ENCODE measurements at places on chromosomes 13 and 19.

DNA sequence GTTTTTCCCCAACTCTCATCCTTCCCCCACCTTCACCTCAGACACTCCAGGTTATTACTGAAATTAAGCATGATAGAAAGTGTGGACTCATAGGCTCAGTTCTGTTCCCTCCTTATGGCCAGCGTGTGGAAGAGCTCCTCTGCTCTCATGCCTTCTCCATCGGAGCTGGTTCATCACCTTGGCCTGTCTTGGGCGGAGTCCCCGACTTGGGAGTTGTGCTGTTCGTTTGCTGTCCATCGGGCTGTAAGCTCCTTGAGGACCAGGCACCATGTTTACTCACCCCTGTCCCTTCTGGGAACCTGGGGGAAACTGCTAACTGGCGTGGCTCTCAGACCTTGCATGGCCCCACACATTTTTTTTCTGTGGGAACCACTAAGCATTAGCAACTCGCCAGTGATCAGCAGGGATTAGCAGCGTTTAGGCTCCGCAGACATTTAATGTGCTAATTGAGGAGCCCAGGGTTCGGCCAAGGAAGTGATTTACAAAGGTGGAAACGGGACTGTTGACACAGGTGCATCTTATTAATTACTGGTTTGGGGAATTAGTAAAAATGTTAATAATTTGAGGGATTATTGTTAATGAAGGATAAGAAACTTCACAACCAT is 123.8 kb downstream of the TM9SF2 start:
- DNase-seq = no peak

DNA sequence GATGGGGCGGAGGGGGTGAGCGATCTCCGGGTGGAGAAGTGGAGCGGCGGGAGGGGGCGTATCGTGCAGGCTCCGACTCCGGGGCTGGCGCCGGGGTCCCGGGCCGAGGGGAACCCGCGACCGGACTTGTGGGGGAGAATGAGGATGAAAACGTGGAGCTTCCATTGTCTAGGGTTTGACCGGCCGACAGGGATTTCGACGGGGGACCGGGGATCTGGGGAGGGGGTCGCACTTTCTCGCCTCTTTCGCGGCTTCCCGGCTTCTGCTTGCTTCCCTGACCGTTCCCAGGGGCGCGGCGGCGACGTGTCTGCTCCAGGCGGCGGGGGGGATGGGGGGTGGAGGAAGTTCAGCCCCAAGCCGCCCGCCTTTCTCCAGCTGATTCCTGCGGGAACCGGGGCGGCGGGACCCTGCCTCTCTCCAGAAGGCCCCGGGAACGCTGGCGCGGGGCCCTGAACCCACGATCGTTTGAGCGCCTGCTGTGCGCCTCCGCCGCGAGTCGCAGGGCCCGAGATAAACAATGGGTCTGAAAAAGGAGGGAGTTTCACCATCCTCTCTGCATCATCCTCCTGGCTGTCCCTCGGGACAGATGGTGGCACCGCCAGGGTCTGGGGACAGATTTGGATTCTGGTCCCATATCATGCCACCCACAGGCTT is 790 bp downstream of the TPM4 start:
- peak; percentile 80 for DNase-seq

GRCh38 chr19:9865732-9866501 is 30.8 kb downstream of the PIN1 start:
- DNase-seq = no peak

GRCh38 chr19:11338121-11338520 is 1.3 kb downstream of the RAB3D start:
- no peak for DNase-seq

DNA sequence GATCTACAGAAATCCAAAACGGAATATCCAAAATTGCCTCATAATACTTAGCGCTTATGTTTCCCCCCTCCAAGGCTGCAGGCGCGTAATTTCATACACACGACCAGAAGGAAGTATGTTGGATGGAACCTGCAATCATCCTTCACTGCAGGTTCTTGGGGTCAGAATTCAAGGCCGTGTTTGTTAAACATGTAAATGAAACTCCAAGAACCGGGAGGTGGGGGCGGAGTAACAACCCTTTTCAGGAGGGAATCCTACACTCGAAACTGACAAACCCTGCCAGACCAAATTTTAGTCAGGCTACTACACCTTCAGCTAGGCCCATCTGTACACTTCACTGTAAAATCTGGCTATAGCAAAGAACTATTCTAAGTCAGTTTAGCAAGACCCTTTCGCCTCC is 1.3 kb downstream of the ZNF607 start:
- DNase-seq = peak; percentile 9

- no peak for DNase-seq
Observed at GRCh38 chr13:29594303-29594709, 1.2 kb downstream of the SLC7A1 start.

- no peak for DNase-seq
Observed at GRCh38 chr19:1985588-1986356, 29.7 kb downstream of the BTBD2 start.

DNA sequence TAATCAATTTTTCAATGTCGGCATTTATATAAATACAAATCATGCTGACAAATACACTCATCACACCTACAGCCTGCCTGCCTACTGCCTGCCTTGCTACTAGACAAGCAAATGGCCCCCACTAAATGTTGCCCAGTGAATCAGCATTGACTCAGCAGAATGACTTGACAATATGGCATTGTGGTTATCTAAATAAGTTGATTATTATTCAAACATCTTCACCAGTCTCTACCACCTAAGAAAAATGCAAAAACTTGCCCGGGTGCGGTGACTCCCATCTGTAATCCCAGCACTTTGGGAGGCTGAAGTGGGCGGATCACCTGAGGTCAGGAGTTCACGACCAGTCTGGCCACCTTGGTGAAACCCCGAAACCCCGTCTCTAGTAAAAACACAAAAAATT is 296.1 kb downstream of the PCDH9 start:
- no peak for DNase-seq

DNA sequence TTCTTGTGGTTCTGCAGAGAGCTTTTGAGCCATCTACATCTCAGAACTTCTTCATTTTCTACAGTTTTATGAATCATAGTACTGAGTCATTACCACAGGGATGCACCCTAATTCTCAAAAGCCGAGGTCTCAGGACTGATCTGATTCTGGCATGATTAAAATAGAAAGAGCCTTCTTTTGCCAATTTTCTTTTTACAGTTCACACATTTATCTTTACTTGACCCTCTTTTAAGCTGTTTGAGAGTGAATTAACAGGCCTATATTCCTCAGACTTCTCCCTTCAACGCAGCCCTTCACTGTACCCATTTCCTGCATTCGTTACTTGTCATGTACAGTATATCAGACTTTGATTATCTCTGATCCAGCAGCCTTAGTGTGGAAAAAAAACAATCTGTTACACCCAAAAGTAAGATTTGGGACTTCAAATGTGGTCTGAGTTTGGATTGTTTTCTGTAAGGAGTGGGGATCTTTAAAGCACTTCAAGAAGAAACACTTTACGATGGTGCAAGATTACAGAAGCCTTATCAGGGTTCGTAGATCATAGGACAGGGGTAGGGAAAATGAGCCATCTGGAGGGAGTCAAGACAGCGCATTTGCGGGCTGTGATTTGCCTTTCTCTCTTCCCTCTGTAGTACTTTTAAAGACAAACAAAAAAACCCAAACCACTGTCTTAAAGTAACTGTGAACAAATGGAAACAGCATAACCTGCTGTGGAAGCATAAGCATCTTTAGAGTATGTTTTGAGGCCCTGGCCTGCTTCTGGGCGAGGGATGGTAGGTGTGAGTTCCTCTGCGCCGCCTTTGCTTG is 15.3 kb upstream of the GPR183 start:
- no peak for DNase-seq

GRCh38 chr13:41196620-41197019 is 2.3 kb upstream of the KBTBD7 start:
- DNase-seq = no peak

GRCh38 chr19:18306888-18307260 is 16.0 kb downstream of the LSM4 start:
- no peak for DNase-seq

GRCh38 chr19:34085336-34085735 is 87.0 kb upstream of the LSM14A start:
- no peak for DNase-seq

DNA sequence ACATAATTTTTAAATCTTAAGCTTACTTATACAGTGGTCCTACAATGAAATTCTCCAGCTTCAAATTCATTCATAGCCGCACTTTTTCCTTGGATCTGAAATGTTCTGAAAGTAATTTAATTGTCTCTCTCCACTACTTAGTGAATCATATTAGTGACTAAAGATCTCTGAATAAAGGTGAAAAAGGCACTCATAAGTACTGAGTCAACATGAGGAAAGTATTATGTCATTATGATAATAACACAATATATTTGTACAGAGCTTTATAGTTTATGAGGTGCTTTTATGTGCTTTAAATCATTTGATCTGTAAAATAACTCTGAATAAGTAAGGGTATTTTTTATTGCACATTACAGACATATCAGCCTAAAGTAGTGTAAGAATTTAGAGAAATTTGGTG is 628.2 kb upstream of the SLITRK5 start:
- DNase-seq = no peak

DNA sequence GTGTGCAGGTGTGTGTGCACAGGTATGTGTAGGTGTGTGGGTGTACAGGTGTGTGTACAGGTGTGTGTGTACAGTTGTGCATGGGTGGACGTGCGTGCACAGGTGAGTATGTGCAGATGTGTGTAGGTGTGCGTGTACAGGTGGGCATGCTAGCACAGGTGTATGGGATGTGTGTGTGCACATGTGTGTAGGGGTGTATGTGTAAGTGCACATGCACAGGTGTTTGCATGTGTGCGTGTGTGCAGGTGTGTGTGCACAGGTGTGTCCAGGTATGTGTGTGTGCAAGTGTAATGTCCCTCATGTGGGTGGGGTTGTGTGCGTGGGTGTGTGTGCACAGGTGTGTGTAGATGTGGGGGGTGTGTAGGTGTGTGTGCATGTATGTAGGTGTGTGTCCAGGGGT is 27.5 kb upstream of the TFDP1 start:
- DNase-seq = no peak

DNA sequence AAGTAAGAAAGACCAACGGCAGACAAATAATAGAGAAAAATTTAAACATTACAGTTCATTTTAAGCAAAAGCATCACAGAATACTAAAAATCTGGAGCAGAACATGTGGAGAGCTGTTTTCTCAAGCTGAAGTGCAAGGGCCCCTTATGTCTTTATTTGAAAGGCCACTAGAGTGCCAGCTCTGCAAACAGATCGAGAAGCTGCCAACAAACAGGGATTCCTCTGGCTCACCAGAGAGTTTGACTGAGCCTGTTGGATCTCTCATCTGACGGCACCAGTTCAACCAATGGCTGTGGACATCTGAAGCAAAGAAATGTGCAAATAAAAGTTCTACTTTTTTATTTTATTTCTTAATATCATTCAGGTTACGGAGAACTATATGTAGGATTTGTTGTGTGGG is 119.7 kb downstream of the COL4A2 start:
- DNase-seq = no peak

- DNase-seq = no peak
Observed at GRCh38 chr13:109971006-109971405, 184.6 kb upstream of the IRS2 start.

GRCh38 chr13:26784704-26785639 is 24.4 kb upstream of the GPR12 start:
- peak; percentile 26 for DNase-seq

DNA sequence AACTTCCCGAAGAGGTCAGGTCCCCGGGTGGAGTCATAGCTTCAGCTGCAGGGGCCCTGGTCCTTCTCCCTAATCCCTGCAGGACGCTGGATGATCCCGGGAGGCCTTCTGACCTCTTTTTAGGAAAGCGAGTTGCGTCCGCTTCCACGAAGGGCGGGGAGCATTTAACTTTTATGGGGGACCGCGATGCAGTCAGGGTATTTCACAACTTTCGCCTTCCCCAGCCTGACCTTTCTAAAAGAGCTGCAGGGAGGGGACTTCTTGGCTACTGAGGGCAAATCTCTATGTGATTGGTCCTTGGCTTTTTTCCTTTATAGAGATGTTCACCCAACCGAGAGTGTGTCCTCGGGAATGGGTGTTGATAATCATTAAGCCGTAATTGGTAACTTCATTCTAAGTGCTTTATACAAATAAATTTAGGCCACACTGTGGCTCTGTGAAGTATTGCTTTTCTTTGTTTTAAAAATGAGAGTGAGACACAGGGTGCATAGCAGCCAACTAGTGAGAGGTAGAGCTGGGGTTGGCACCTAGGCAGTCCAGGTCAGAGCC is 778 bp downstream of the ZNF230 start:
- DNase-seq = no peak

GRCh38 chr13:38361542-38362262 is 12.1 kb downstream of the UFM1 start:
- DNase-seq = no peak

DNA sequence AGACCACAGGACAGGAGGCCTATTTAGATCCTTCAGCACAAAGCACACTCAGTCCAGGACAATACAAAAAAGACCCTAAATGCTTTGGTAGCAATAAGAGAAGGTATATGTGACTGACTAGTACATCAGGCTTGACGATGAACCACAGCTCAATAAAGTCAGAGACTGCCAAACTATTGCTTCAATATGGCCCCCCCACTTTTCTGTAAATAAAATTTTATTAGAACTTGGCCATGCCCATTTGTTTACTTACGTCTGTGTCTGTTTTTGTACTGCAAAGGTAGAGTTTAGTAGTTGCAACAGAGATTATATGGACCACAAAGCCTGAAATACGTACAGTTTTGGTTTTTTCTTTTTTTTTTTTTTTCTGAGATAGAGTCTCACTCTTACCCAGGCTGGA is 136.7 kb downstream of the IRS2 start:
- no peak for DNase-seq

DNA sequence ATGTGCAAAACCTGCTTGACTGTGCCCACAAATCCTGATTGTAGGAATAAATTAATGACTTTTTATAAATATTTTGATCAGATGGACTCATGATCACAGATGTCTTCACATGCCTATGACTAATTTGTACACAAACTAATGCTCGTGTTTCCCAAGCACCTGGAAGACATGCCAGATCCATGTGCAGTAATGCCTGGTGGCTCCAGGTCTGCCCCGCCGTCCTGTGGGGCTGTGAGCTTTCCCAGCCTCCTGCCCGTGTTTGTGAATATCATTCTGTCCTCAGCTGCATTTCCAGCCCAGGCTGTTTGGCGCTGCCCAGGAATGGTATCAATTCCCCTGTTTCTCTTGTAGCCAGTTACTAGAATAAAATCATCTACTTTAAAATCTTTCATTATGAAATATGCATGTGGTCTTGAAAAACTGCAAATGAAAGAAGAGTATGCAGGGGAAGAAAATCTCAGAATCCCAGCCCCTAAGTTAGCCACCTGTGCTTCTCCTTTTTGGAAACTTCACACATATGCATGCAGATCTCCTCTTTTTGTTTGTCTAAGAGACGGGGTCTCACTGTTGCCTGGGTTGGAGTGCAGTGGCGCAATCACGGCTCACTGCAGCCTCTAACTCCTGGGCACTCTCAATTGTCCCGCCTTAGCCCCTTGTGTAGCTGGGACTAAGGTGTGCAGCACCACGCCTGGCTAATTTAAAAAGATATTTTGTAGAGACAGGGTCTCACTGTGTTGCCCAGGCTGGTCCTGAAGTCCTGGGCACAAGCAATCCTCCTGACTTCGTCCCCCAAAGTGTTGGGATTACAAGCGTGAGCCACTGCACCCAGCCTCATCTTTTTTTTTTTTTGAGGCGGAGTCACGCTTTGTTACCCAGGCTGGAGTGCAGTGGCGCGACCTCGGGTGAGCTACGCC is 6.2 kb downstream of the RPL28 start:
- no peak for DNase-seq
